Activated CD8-positive, alpha-beta T cell treated with anti-CD3 and anti-CD28 coated beads, Interleukin-2, amount 10 ng/mL, durations not matched to agents 7 days and 5 days (primary cell): ENCODE measurements at places on chromosomes 12 and 14.

GRCh38 chr14:47763188-47763854, 87.9 kb upstream of the MDGA2 start:
- DNase-seq, result no peak

DNA sequence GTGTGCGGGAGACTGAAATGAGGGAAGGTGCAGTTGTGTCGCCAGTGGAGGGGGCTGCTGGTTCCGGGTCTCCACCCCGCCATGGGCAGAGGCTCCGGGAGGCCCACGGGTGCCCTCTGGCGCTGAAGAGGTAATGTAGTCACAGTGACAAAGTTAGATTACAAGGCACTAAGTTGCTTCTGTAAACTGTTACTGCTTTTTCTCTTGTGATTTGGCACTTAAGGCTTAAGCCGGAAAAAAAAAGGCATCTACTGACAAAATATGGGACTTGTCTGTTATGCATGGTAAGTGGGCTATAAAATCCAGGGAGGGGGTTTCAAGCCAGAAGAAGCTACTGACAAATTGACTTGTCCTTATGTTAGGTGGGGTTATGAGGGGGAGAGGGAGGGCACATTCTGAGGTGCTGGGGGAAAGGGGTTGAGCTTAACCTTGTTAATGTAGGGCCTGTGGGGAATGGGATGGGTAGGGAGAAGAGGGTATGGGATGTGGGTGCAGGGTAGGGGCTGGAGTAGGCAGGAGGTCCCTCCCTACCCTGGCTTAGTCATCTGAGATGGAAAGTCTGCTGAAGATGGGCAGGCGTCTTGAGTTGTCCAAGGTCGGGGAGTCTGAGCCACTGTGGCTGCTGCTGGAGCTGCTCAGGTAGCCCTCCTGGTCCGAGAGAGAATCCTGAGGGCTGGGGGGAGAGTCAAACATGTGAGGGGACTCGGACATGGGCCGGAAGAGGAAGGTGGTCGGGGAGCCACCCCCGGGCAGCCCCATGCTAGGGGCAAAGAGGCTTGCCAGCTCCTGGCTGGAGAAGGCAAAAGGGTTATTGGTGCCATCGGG, 3.7 kb downstream of the ZFP36L1 start:
- peak; percentile 94 for DNase-seq

DNA sequence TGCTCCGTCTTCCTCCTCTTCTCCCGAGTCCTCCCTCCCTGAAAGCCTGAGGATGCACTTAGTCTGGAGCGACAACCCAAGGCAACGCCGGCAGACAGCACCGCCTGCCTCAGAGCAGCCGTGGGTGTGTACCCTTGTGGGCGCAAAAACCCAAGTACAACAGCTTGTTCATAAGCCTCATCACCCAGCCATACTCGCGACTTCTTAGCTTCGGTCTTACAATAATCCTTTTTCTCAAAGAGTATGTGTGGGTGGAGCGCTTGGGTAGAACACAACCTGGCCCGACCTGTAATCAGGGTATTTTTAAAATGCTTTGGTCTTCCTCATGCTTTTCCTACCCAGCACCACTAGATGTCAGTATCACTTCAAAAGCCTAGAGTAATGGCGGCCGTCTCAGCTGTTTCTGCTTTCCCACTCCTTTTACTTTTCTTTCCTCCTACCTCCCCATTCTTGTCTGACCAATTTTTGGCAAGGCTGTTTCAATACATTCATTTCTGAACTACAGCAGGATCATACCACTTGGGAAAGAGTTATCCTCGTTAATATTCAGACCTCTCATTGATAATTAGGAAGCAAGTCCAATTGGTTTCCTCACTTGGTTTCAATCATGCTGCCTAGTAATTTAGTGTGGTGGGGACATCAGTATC, 198.9 kb downstream of the EPS8 start:
- DNase-seq, result peak; percentile 72

DNA sequence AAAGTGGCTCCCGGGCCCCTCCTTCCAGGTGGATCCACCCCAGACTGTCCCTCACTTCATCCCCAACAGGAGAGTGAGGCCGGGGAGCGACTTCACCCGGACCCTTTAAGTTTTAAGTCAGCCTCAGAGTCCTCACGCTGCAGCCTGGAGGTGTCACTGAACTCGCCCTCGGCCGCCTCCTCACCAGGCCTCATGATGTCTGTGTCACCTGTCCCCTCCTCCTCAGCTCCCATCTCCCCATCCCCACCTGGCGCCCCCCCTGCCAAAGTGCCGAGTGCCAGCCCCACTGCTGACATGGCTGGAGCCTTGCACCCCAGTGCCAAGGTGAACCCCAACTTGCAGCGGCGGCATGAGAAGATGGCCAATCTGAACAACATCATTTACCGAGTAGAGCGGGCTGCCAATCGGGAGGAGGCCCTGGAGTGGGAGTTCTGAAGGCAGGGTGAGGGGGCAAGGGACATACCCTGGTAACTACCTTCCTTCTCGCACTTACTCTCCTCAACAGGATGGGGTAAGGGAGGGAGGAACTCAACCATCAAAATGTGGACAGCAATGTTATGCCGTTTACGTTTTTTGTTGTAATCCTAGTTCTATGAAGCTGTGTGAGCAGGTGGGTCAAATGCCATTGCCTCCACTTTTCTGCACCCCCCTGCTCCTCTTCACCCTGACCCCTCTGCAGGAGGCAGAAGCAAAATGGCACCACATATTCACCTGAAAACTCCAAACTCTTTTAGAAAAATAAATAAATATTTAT, 20.8 kb downstream of the PHETA1 start:
- no peak for DNase-seq

- DNase-seq, result no peak
Measured at GRCh38 chr12:11941606-11942337, 129.0 kb upstream of the BCL2L14 start.

- no peak for DNase-seq
Measured at GRCh38 chr14:62213516-62213915, 451.3 kb downstream of the SNAPC1 start.

DNA sequence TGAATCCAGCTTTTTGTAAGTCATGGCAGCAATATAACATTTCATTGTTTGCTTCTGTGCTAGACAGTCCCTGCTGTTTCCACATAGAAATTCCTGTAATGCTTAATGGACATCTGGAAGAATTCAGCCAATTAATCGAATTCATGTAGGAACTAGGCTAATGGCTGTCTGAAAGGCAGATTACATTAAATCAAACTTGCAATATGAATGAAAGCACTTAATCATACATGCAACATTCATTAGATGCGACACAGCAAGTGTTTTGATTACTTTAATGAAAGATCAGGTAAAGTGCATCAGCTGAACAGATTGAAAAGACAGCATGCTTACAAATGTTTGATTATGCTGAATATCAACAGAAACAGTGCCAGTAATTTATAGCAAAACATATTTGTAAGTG, 24.1 kb upstream of the INSM2 start:
- no peak for DNase-seq
